ENCODE measurements at places on chromosomes 4 and X.

DNA sequence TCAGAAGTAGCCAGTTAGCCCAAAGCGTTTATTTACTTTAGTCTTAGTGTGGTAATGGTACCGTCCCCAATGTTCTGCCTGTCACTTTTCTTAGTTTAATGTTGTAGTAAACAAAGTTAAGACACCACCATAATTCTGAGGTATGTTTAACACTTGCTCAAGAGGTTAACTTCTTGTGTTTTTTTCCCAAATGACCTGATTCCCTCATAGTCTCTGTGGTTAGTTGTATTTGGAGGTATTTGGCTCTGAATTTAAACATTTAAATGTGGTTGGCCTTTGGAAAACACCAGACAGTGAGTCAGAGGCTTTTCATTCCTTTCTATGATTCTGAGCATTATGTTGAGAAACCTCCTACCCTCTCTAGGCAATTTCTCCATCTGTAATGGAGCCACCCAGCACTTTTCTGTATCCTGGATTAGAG, 47.9 kb downstream of the CXCL1 start:
- DNase-seq: peak; percentile 96

DNA sequence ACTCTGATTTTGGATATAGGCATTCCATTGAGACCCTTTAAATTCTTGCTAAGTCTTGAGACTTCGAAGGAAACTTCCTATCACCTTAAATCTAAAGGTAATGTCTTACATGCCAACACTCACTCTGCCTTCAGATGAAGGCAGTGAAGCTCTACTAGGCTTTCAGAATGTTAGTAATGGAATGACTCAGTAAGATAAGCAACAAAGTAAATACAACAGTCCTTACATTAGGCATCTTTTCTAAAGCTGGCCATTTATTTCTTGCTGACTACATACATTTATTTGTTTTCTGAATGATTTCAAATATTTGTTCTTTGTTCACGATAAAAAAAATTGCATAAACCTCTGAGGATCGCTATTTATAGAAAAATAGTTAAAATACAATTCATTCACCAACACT, 43.5 kb downstream of the ASIC5 start:
- no peak for DNase-seq

GRCh38 chrX:151825925-151826485, 86.7 kb upstream of the MAGEA4 start:
- DNase-seq: peak; percentile 87

DNA sequence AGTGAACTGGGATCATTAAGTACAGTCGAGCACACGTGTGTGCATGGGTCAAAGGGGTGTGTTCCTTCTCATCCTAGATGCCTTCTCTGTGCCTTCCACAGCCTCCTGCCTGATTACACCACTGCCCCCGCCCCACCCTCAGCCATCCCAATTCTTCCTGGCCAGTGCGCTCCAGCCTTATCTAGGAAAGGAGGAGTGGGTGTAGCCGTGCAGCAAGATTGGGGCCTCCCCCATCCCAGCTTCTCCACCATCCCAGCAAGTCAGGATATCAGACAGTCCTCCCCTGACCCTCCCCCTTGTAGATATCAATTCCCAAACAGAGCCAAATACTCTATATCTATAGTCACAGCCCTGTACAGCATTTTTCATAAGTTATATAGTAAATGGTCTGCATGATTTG, 22.3 kb downstream of the SLC34A2 start:
- DNase-seq: no peak

GRCh38 chrX:137746289-137746688, 180.4 kb downstream of the ZIC3 start:
- DNase-seq: no peak

DNA sequence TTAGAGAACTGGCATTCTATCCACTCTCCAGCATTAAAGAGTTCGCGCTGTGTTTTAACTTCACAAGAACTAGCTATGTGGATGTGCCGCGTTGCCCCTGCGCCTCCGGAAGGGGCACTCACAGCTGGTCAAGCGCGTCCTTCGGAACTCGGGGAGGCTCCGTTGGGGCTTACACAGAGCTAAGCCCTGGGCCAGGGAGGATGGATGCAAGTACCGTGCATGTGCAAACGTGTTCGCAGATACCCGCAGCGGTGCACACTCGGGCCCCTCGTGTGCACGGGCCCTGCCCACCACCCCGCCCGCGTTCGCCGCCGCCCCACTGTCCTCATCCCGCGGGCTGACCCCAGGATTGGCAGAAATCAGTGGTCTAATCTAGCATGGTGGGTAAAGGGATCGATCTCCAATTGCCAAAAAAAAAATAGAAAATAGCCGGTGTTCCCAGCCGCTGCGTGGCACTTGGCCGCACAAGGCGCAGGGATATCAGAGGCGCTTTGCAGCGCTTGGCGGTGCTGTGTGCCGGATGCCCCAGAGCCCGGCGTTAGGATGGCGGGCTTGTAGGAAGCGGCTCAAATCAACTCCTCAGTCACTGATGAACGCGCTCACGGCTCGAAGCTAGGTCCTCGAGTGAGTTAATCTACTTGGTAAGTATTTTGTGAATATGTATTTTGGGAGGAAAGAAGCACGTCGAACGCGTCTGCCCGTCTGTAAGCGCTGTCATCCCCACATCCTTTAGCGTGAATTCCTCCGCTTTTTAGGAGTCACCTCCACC, 989 bp upstream of the PCDH10 start:
- peak; percentile 66 for DNase-seq

GRCh38 chr4:82898322-82899243, 2.0 kb upstream of the THAP9 start:
- peak; percentile 89 for DNase-seq

- DNase-seq: peak; percentile 84
Measured at GRCh38 chrX:15493118-15493962, at the start of gene PIR. Gene PIR (minus strand): TSS chrX:15493333. CDS start chrX:15491257, 2,076 bp downstream.

DNA sequence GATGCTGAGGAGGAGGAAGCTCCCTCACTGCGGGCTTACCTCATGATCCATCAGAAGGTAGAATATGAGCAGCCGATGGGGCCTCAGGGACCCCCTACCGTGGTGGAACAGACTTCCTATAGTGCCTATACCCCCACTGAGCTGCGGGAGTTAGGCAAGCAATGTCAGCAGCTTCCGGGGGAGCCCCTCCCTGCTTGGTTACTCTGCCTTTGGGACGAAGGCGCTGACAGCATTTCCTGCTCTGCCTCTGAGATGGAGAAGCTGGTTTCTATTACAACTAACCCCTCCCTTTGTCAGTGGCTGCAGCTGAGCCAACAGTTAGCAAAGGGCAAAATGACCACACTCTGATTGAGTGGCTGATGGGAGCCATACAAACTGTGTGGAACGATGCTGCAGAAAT, 430.7 kb downstream of the IDS start:
- peak; percentile 82 for DNase-seq

- peak; percentile 9 for DNase-seq
Measured at GRCh38 chr4:43341741-43342140, 449.2 kb downstream of the GRXCR1 start.

DNA sequence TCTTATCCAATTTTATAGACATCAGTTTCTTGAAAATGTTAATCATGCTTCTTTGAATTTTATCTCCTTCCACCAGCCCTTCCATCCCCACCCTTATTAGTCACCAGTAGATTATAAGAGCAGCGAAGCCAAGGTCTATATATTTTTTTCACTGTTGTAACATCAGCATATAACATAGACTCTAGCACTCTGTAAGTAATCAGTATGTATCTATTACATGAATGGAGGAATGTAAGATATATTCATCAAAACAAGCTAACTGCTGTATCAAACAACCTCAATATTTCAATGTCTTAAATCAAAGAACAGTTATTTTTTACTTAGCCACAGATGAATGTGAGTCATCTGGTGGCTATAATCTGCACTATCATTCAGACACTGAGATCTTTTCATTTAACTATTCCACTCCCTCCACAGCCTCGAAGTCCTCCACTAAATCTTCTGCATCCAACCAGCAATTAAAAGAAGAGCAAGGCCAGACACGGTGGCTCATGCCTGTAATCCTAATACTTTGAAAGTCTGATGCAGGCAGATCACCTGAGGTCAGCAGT, 178.9 kb downstream of the CENPC start:
- DNase-seq: no peak

- DNase-seq: no peak
Measured at GRCh38 chr4:84894621-84895020, 71.9 kb downstream of the WDFY3 start.

GRCh38 chr4:145490361-145490760, 8.7 kb downstream of the SMAD1 start:
- no peak for DNase-seq

DNA sequence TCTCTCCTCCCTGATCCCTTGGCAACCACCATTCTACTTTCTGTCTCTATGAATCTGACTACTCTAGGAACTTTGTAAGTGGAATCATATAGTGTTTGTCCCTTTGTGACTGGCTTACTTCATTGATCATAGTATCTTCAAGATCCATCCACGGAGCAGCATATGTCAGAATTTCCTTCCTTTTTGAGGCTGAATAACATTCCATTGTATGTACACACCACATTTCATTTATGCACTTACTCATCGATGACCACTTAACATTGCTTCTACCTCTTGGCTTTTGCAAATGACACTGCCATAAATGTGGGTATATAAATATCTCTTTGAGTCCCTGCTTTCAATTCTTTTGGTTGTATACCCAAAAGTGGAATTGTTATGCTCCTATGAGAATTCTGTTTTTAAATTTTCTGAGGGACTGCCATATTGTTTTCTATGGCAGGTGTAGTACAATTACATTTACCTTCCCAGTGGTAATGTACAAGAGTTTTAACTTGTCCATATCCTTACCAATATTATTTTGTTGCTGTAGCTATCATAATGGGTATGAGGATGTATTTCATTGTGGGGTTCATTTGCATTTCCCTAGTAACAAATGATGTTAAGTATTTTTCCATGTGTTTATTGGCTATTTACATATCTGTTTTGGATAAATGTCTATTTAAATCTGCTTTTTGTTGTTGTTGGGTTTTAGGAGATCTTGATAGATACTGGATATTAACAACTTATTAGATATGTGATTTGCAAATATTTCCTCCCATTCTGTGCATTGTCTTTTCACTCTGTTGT, 466.1 kb downstream of the C4orf33 start:
- peak; percentile 34 for DNase-seq

All from fibroblast of skin of back (primary cell).